Cerebellar nuclear complex (tissue), 1 donor: ENCODE measurements at places on chromosomes 7 and 10.

- DNase-seq: no peak
These were observed 35.7 kb upstream of the EEPD1 start for GRCh38 chr7:36117203-36117840.

- DNase-seq: no peak
These were observed 35.1 kb downstream of the RCC1L start for GRCh38 chr7:75038508-75038907.

- no peak for DNase-seq
These were observed 431.2 kb downstream of the RPS24 start for GRCh38 chr10:78464856-78465267.

DNA sequence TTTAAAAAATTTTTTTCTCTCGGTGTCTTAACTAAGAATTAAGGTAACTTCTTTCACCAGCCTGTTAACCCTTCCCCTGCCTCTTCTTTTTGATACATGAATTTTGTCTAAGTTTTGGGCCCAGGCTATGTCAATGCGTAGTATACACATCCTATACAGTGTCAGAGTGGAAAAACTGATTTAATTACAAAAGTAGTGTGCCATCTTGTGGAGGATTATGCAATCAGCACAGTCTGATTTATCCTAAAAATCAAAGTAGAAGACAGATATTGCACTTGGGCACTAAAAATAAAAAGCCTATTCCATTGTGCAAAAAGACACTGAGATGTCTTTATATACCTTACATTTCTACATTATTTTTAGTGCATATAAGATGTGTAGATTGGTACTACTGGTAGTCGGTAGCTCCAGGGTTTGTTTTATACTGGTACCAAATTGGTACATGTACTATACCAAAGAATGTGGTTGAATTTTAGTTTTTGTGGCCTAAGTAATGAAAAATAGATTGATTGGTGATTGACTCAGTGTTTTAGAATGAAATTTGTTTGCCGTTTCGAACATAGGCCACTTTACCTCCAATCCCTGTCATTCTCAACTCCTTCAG, 96.6 kb downstream of the MKLN1 start:
- no peak for DNase-seq
